ENCODE measurements at places on chromosomes 1 and 21.

DNA sequence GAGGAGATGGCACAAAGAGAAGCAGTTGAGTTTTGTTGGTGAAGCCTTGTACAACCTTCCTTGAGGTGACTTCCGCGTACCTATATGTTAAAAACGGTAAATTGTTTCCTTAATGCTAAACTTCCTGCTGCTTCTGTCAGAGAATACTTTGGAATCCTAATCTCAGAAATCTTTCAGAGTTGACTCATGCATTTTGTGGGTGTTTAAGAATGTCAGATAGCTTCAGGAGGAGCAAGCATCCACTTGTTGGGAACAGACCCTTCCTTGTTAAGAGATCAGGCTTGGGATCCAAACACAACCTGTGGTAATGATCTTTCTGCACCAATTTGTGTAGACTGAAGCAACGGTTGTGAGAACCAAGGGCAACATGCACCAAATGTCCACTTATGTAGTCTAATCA is 29.5 kb downstream of the AK4 start:
- no peak for DNase-seq

- no peak for DNase-seq
Observed at GRCh38 chr1:29974316-29974724, 738.0 kb downstream of the PTPRU start.

DNA sequence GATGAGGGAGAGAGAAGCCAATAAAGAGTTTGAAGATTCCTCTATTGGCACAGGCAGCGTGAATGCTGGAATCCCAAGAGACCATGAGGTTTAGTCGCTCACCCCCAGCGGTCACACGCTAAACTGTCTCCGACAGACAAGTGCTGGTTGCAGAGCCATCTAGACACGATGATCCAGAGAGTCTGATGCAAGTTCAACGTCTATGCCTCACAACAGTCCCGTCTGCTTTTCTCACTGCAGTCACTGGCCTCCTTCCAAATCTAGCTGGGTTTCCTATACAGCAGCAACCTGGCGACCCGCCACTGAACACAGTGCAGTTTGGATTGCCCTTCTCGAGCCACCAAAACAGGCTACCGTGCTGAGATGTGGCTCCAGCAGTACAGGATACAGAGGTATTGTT is 98.6 kb upstream of the KRTAP19-8 start:
- DNase-seq, result no peak

DNA sequence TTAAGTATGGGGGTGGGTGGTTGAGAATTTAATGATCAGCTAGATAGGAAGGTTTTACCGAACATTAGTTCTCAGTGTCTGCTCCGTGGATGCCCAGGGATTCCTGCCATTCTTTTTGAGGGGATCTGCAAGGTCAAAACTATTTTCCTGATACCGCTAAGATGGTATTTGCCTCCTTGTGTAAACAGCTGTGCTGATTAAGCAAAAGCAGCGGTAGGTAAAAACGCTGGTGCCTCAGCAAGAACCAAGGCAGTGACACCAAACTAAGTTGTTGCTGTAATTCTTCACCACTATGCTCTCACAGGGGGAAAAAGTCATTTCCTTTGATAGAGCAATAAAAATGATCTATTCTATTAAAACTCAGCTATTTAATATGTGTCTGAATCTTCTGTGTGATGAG is 229.0 kb downstream of the FMN2 start:
- no peak for DNase-seq

DNA sequence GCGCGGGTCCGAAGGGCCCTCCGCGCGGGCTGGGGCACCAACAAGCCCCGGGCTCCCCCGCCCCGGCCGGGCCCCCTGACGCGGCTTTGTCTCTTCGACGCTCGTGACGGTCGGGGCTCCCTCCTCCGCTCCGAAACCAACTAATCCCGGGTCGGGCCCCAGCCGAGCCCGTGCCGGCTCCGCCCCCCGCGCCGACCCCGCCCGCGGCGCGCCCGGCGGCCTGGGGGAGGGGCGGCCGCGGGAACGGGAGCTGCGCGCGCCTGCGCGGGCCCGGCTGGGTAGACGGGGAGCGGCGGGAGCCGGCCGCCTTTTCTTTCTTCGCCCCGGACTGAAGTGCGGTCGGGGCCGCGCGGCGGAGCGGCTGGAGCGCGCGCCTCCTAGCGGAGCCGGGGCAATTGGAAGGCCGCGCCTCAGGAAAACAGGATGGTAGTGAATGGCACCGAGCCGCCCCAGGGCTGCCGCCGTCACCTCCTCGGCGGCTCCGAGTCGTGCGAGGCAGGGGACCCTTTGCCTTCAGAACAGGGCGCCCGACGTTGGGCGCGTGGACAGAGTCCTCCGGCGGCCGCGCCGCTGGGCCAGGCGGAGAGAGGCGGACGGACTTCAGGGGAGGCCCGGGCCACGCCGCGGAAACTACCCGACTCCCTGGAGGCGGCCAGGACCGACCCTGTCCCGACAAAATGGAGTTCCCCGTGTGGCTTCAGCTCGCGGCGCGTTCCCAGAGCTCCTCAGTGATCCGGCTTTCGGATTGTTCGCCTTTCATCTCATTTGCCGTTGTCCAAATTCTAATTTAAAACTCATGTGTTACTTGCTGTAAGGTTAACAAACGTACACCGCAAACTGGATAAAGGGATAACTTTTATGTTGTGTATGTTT is at the start of gene TP53BP2:
Gene TP53BP2, minus strand, starts transcription at position 138 of the 873 bp plus-strand sequence. CDS start 267 bp downstream, outside the sequence.
- peak; percentile 81 for DNase-seq

GRCh38 chr1:8649027-8649426 is 168.4 kb downstream of the RERE start:
- no peak for DNase-seq

DNA sequence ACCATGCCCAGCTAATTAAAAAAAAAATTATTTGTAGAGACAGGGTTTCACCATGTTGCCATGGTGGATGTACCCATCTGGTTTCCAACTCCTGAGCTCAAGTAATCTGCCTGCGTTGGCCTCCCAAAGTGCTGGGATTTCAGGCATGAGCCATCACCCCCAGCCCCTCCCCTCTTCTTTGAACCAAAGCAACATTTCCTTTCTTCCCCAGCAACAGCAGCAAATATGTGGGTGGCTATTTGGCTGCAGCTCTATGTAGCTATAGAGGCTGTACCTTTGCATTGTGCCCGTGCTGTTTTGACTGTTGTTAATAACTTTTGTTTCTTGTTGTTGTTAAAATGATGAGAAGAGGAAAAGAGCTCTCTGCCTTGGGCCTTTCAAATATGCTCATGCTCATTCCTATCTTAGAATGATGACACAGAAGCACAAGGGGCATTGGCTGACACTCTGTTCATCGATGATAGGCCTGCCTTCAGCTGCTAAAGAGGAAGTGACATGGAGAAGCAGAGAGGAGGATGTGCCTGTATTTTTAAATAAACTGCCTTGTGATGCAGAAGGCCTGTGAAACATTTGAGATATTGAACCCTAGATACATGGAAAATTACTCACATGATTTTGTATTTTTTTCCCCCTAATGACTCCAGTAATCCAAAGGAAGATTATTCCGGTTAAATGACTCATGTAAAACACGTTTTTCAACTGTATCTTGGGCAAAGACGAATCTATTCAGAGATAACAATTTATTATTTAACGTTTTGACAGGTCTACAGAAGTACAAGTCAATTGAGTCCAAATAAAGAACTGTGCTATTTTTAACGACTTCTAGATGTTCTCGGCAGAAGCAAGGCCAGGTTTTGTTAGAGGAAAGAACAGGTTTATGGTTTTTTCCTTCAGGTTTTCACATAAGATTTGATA is 20.5 kb upstream of the XPR1 start:
- no peak for DNase-seq

- no peak for DNase-seq
Observed at GRCh38 chr1:156549831-156550230, 22.5 kb downstream of the IQGAP3 start.

GRCh38 chr1:150151291-150152181 is 1.8 kb downstream of the PLEKHO1 start:
- DNase-seq, result peak; percentile 55

DNA sequence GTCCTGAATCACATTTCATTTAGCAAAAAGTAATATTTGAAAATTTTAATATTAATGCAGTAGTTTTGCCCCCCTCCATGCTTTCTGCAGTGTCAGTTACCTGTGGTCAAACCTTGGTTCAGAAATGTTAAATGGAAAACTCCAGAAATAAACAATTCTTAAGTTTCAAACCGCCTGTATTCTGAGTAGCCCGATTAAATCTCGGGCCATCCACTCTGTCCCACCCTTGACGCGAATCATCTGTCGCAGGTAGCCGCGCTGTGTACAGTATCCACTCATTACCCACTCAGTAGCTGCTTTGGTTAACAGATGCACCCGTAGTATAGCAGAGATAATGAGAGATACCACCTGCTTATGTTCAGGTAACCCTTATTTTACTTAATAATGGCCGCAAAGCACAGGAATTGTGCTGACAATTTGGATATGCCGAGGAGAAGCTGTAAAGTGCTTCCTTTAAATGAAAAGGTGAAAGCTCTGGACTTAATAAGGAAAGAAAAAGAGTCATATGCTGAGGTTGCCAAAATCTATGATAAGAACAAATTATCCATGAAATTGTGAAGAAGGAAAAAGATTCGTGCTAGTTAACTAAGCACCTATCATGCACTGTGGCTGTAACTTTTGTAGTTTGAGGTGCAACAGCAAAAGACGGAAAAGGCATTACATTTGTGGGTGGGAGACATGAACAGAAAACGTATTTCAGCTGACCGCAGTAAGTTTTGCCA is 889 bp upstream of the SCYL3 start:
- no peak for DNase-seq

DNA sequence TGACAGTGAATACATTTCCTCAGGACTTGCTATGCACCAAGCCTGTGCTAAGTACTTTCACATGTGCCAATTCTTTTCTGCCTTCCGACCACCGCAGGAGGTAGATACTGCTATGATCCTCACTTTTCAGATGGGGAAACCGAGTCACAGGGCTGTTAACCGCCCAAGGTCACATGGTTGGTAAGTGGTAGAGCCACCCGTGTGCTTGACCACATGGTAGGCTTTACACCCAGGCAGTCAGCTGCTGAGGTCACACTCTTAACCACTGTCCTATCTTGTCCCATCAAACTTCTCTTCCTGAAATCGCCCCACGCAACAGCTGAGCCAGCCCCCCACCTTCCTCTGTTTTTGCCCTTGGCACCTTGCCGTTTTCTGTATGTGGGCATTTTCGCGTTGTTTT is 31.0 kb upstream of the SDHB start:
- no peak for DNase-seq

DNA sequence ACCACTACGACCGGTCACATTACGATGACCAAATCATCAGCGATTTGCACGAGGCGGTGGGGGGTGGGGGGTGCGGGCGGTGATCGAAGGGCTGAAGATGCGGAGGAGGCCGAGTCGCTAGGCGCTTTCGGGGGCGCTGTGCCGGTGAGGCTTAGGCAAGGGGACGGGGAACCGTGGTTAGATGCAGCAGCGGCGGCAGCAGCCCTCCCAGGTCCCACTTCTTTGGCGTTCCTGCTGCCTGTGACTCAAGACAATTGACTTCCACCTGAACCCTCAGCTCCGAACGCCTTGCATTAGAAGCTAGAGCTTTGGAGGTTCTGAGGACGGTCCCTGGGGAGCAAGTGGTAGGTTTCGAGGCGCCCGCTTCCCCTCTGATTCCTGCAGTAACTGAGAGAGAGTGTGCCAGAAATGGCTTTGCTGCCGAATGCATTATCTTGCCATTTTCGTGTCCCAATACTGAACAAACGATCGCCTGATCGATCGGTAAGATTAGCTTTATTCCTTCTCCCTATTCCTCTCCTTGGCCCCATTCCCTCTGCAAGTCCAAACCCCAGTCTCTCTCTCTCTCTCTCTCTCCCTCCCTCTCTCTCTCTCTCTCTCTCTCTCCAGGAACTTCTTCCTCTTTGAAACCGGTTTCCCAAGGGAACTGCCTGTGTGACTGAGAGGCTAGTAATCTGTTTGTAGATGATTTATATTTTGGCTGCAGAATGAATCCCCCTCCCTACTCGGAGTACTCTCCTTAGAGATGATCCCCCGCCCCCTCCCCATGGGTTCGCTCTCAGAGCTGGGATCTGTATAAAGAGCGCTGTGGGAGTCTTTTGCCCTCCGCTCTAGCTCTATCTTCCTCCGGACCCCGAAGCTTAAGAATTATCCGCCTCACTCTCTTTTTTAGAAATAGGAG is 735 bp upstream of the BRINP3 start:
- DNase-seq, result no peak

- no peak for DNase-seq
Observed at GRCh38 chr1:6208723-6209660, 3.1 kb downstream of the RNF207 start.

DNA sequence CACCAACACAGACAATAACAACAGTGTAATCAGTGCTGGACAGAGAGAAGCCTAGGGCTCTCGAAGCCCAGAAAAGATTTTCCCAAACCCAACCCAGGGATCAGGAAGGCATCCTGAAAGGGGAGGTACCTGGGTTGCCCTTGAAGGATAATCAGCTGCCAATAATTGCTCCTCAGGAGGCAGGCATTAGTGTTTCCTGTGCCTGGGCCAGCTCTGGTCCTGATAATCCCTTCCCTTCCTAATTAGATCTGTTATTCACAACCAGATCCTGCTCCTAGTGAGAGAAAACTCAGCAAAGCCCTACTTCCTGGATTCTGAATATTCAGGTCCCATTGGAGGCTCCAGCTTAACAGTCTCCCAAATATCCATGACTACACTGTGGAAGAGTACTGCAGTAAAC is 117.4 kb downstream of the DMRTA2 start:
- no peak for DNase-seq

DNA sequence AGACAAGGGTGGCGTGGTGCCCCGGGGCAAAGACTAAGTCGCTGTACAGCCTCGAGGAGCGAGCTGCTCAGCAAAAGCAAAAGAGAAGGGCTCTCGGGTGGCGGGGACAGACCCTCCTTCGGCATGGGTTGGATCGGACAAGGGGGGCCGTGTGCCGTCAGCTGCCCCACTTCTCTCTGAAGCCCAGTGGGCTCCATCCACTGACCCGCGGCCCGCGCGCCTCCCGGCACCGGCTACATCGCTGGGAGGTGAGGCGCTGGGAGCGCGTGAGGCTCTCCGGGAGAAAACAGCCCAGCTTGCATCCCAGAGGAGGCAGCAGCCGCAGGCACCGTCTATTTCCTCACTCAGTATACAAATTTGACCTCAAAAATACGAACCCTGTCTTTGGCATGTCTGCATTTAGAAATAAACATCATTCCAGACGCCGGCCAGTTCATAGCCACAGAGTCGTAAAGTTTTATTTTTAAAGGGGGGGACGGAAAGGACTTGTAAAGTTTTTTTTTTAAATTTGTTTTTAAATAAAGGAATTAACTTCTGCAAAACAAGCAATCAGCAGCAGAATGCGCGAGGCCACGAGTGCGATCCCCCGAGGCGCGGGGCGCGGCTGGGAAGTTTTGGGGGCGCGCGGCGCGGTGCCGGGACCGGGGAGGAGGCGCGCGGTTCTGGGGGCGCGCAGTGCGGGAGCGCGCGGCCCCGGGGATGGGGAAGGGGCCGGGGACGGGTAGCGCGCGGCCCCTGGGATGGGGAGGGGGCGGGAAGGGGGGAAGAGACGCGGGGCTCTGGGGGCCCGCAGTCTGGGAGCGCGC is 689 bp upstream of the GPR137B start:
- no peak for DNase-seq

- peak; percentile 14 for DNase-seq
Observed at GRCh38 chr1:9909234-9910046, 629 bp downstream of the CTNNBIP1 start.

GRCh38 chr1:86156566-86157455 is at the start of gene COL24A1:
TSS of gene COL24A1 (minus strand) at chr1:86156772. CDS start at chr1:86156396, 376 bp downstream.
- no peak for DNase-seq

Measured in activated T-helper 1 cell treated with anti-CD3 and anti-CD28 coated beads, Interleukin-12 subunit alpha, Interleukin-12 subunit beta, Interleukin-2, Interleukin-4 antibody, amounts not matched to agents 30 ng/mL and 10 ng/mL and 1 ng/mL, durations not matched to agents 14 hours and 24 hours and 36 hours (primary cell).